ENCODE measurements at places on chromosomes 5 and 9.

DNA sequence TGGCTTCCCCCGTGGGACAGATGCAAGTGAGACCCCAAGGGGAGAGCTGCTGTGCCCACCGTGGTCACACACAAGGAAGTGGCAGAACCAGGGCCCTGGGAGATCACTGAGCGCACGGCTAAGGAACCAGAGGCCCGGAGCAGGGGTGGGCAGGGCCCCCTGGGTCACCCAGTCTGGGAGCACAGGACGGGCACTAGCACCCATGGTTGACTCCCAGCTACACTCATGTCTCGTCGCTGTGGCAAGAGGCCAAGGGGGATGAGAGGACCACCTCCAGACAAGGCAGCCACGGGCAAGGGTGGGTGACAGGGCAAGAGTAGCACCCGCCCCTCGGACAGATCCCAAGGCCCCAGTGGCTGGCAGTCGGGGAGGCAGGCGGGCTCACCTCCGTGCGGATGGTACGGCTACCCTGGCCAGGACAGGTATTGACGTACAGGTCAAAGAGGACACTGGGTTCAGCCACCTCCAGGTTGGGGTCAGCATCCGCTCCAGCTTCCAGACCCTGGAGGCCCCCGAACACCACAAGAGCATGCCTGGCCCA lies 5.1 kb downstream of the ENDOG start:
- DNase-seq, result no peak

GRCh38 chr5:128408622-128409021 lies 129.4 kb downstream of the FBN2 start:
- no peak for DNase-seq

DNA sequence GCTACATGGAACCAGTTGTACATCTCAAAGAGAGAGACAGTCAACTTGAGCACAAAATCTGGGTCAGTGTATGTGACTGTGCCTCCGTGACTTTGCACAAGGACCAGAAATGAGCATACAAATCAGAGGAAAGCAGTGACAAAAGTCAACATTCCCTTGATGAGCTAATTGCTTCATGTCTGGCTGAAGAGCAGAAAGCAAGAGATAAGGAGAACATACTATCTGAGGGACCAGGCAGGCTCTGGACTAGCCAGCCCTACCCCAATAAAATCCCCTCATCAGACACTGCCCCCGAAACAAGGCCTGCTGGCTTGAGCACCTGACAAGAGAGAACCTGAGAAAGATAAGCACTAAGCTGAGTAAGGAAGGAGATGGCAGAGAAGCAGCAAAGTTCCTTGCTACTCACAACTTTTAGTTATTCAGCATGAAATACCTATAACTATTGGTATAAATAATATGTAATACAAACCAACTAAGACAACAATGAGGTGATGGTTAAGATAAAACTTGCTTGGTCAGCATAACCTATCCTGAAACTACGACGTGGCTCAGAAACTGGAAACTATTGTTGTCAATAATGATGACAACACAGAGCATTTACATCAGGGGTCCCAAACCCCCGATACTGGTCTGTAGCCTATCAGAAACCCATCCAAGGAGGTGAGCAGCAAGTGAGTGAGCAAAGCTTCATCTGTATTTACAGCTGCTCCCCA lies 9.5 kb downstream of the SIL1 start:
- no peak for DNase-seq

DNA sequence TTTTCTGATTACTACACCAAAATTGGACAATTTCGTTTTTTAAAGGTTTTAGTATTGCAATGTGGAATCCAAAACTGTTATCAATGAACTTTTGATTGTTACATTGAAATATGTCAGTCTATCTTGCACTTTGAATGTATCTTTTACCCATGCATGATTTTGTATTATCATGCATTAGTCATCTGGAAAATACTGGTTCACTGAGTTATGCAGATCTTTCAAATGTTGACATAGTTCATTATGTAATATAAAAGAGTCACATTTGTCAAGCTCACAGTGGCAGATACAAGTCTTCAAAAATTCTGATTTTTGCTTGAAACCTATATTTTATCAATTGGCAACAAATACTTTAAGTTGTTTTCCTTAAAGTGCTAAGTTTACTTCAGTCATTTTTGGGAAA lies 85.2 kb downstream of the NR3C1 start:
- DNase-seq, result no peak

GRCh38 chr5:87541033-87541432 lies 128.3 kb upstream of the CCNH start:
- DNase-seq, result no peak

DNA sequence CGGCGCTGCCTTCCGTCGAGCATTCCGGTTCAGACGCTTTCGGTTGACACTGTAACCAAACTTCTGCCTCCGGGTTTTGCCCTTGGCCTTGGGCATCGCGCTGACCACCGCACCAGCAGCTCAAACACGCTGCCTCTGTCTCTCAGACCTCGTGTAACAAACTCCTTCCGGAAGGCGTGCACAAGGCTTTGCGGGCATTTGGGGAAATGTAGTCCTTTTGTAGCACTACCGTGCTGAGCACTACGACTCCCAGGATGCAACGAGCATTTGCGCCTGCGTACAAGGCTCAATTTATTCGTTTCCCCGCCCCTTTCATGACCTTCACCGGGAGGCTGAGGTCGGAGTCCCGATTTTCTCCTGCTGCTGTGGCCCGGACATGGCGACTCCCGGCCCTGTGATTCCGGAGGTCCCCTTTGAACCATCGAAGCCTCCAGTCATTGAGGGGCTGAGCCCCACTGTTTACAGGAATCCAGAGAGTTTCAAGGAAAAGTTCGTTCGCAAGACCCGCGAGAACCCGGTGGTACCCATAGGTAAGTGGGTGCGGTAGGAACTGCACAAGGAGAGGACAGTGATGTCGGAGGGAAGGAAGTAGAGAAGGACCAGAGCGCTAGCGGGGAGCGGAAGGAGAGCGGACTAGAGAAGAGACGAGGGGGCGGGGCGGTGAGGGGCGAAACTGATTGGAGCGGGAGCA lies at the start of the genes HIGD2A and NOP16:
Gene HIGD2A (plus strand): TSS at position 308 of the 691 bp plus-strand sequence. CDS start 69 bp downstream, at position 377.
Gene NOP16 (minus strand): TSS at position 155 of the 691 bp plus-strand sequence. CDS start 59 bp downstream, at position 96.
- DNase-seq, result peak; percentile 97

DNA sequence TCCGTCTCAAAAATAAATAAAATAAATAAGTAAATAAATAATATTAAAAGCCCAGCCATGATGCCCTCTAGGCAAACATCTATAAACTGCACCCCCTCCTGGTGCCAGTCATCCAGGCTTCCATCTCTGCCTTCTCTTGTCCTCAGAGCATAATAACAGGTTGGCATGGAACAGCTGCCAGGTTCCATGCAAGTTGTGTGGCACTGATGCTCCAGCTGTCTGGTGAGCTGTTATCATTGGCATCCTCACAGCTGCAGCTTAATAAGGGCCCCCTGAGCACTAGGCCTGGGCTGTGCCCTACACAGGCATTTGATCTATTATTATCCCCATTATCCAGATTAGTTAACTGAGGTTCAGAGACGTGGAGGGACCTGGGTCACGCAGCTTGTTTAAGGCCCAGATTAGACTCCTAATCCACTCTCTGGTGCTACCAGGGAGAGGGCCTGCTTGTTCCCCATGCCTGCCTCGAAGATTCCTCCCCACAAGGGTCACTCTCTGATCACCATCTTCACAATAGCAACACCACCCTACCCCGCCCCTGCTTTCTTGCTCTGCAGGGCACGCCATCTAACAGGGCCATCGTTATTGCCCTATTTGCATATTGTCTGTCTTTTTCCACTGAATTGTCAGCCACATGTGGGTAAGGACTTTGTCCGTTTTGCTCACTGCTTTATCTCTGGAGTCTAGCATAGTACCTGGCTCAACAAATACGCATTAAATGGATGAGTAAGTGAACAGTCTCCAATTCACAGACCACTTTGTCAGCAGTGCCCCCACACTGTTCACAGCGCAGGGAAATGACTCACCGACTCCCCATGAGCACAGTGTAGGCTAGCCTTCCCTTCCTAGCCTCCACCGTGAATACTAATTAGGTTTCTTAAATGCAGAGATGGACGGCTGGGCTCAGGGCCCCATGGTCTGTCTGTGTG lies 1.5 kb upstream of the DNM1 start:
- no peak for DNase-seq

- DNase-seq, result no peak
These were observed 48.5 kb upstream of the ZNF354A start for GRCh38 chr5:178778919-178779318.

DNA sequence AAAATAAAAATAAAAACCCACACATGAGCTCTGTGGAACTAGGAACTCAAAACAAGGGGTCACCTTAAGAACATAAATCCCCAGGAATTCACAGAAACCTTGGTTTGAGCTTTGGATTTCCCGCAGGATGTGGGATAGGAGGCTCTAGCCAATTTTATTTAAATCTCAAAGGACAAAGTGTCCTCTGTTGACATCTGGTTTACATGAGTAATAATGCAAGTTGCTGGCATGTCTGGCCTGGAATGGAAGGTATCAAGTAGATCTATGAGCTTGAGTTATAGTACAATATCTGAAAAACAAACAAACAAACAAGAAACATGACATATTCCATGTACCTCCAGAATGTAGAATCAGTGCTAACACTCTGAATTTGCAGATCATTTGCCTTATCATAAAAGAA lies 94.2 kb upstream of the SLIT3 start:
- DNase-seq, result no peak

DNA sequence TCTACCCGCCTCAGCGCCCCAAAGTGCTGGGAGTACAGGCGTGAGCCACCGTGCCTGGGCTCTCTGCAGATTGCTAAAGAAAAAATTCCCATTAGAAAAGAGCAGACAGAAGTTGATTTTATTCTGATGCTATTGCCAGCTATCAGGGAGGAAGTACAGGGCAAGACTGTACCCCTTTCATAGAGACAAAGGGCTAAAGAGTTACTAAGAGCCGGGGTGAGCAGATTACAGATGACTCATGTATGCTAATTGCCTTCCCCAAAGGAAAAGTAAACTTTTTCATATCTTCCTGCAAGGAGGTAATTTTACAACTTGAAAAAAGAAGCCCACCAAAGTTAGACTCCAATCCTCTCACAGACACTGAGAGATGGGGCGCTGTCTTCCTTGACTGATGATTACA lies 42.3 kb upstream of the MCTP1 start:
- DNase-seq, result no peak

DNA sequence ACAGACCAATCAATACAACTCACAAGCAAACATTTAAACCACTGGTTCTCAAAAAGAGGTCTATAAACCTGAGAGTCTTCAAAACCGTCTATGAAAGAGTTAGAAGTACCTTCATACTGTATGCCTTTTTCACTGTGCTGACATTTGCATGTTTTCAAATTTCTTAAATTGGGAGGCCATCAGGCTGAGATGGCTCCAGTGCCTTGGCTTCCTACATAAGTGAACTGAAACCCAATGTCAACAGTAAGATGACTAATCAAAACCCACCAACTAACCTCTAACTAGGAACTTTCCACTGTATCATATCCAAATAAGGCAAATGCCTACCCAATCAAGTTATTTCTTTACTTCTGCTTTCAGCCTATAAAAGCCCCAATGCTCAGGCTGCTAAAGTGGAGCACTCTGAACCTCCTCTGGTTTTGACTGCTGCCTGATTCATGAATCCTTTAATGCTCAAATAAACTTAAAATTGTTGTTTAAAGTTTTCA lies 35.1 kb downstream of the FAM13B start:
- no peak for DNase-seq

GRCh38 chr5:150497274-150497988 lies 10.5 kb upstream of the NDST1 start:
- DNase-seq, result no peak

GRCh38 chr5:179974946-179975712 lies 67.4 kb upstream of the TBC1D9B start:
- DNase-seq, result peak; percentile 68

GRCh38 chr5:72394688-72395087 lies 74.5 kb downstream of the PTCD2 start:
- no peak for DNase-seq

DNA sequence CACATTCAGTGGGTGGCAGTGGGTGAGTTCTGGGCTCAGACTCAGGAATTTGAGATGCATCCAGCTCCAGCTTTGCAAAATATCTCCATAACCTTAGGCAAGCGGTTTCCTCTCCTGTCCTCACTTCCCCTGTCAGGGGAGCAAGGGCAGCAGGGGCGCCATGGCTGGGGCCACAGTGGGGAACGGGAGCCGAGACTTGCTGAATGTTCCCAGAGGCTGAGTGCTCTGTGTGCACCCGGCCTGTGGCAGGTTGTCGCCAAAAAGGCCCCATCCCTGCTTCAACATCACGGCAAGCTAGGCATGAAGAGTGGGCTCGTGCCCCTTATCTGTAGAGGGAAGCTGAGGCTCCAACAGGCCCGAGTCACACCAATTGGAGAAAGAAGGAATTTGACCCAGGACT lies 268.8 kb downstream of the NSG2 start:
- DNase-seq, result no peak

DNA sequence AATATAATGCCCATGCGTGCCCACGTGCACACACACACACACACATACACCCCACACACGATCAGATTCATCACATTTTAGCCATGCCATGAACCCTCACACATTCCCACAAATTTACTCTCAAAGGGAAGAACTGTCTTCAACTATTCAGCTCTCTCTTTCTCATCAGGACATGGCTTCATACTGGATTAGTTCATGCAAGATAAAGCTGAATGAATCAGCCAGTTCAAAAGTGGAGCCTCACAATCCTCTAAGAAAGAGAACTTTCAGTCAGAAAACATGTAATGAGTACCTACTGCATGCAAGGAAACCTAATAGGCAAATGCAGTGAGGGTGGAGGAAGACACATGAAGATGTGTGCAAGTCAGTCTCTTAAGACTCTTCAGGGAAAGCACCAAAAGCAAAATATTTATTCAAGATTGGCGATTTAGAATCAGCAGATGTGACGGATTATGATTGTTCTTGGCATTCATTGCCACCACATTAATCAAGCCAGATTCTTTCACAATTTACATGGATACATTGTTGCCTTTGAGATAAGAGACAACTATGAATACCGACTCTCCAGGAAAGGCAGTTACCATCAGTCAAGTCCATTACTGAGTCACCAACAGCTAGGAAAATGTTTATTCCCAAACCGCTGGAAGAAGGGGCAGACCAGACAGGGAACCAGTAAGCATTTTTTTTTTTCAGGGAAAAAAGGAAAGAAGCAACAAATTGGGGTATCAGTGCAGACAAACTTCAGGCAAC lies 30.3 kb upstream of the PUM3 start:
- no peak for DNase-seq

- DNase-seq, result no peak
These were observed 13.8 kb downstream of the SLC22A5 start for GRCh38 chr5:132383261-132383660.

- no peak for DNase-seq
These were observed 129.1 kb downstream of the PLK2 start for GRCh38 chr5:58330781-58331180.

GRCh38 chr9:123645126-123645525 lies 284.8 kb downstream of the DENND1A start:
- DNase-seq, result no peak

- no peak for DNase-seq
These were observed 39.7 kb downstream of the TLE1 start for GRCh38 chr9:81649475-81650240.

GRCh38 chr9:4027606-4028005 lies 272.3 kb downstream of the GLIS3 start:
- no peak for DNase-seq

- DNase-seq, result no peak
These were observed 13.5 kb upstream of the MAP1B start for GRCh38 chr5:72093824-72094223.
